ENCODE measurements at places on chromosomes 4 and X.

DNA sequence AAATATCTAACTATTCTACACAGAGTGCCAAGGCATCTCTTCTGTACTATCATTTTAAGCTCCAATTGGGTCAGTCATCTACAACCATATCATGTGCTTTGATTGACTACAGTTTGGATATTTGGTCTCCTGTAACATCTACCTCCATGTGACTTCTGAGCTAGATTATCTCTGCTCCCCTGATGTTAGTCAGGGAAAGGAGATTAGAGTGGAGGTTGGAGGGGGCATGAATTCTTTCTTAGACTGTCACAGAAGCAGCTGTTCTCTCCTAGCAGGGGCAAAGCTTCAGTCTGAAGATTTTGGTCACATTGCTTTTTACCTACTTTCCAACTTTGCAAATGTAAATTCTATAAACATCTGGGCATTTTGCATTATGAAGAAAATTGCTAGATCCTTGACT is 62.6 kb upstream of the C4orf54 start:
- no peak for DNase-seq

GRCh38 chr4:87745064-87745807 is 54.1 kb upstream of the IBSP start:
- no peak for DNase-seq

GRCh38 chr4:38867478-38868058 is at the start of gene FAM114A1:
FAM114A1 (plus strand) TSS chr4:38867806; CDS start chr4:38878079, 10,273 bp downstream.
- DNase-seq = no peak

GRCh38 chrX:46838486-46838870 is 1.6 kb downstream of the RP2 start:
- no peak for DNase-seq

DNA sequence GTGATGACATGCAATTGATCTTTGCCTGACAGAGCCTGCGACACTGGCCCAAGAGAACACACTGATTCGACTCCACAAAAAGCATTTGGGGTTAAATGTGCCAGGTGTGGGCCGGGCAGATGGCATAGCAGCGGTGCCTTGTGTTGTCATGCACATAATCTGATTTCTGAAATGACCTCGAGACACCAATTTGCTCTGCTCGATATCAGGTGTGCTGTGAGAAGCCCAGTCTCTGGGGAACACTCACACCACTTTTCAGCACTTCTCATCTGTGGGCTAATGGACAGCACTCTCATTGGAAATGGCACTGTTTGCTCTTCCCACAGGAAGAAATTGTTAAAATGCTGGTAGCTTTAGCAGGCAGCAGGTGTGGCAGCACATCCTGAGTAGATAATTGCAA is 738.3 kb upstream of the TENM3 start:
- DNase-seq = peak; percentile 63

DNA sequence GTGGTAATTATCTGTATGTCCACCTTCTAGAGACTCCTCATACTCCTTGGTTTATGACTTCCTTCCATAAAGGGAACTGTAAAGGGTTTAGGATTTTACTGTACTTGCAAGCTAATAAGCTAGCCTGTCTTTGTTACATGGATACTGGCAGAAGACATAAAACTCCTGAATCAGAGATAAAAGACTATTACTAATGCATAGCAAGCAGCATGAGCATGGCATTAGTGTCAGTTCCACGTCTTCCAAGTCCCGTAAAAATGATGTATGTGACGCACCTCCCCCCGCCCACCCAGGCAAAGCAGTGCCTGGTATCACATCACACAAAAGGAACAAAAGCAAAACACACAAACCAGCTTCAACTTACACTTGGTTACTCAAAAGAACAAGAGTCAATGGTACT is 71.0 kb downstream of the SLC10A6 start:
- DNase-seq = no peak

DNA sequence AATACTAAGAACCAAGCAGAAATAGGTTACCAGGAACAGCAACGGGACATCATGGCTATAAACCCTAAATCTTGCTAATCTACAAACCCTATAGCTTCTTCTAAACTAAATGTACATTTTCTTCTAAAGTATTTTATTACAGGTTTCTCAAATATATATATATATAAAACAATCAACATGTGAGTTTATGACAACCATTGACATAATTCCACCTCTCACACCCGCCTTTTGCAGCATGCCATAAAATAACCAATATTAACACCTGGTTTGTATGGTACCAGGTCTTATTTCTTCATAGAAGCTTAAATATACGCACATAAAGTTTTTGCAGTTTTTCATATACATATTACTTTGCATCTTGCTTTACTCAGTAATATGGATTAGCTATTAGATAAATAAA is 955.3 kb upstream of the LCORL start:
- no peak for DNase-seq

GRCh38 chr4:144711700-144712456 is 65.9 kb downstream of the HHIP start:
- no peak for DNase-seq

DNA sequence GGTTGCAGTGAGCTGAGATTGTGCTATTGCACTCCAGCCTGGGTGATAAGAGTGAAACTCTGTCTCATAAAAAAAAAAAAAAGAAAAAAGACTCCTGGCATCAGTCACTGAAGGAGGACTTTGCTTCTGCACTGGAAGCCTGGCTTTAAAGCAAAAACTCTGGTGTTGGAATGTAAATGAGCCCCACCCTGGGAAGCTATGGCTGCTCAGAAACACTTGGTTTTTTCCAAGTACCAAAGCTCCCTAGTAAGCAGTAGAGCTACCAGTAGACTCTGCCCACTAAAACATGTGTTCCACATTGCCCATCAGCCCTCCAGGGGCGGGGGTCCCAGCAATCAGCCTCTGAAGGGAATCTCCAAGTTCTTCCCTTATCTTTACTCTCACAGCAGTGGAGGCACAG is 154.4 kb downstream of the SHROOM3 start:
- DNase-seq = no peak

Data from NCI-H1417 treated with DMSO at 0.1 percent for 48 hours (cell line).